Stimulated activated CD4-positive, alpha-beta T cell treated with anti-CD3 and anti-CD28 coated beads, Interleukin-1b, Interleukin-23, amount 100 ng/mL, for 1 hour (primary cell): ENCODE measurements at places on chromosomes 5 and 9.

DNA sequence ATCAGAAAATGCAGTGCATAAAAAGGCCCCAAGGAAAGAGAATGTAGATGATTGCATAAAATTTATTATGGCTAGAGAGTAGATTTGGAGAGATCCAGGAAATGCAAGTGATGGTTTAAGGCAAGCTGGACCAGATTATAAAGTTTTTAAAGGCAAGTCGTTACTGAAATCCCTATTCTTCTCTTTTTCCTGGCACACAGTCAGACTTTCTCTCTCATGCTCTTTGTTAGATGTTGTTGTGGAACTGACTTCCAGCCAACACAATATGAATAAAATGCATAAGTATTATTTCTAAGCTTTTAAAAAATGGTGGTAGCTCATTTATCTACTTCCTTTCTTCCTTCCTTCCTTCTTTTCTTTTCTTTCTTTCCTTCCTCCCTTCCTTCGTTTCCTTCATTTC is 1085.4 kb upstream of the CDH6 start:
- no peak for DNase-seq

DNA sequence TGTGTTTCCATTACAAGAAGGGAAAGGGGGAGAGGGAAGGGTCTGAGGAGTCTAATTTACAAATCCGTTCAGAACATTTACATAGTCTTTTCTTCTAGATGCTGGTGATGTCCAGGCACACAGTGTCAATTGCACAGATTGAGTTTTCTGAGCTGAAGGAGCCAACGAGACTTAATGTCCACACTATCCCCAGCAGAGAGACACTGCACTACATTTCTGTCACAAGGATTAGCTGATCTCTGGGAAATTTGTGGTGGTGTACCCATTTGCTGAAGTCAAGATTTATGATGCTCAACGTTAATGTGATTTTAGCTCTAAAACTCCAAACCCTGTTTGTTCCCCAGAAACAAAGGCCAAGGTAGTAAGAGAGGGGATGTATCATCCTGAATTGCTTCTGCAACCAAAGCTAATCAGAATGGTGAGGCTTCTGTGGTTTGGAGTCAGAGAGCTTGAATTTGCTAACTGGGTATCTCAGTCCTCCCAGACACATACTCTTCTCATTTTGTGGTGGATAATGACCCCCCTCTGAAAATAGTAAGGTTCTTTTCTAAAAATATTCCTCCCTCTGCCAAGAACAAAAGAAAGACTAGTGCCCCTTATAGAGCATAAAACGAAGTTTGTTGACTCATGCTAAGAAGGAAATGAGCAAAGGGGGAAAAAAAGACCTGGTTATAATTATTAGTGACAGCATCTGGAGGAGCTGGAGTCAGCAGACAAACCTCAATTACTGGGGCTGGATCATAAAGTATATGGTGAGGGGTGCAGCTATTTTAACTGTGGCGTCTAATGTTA is 416.9 kb downstream of the PSAT1 start:
- no peak for DNase-seq

DNA sequence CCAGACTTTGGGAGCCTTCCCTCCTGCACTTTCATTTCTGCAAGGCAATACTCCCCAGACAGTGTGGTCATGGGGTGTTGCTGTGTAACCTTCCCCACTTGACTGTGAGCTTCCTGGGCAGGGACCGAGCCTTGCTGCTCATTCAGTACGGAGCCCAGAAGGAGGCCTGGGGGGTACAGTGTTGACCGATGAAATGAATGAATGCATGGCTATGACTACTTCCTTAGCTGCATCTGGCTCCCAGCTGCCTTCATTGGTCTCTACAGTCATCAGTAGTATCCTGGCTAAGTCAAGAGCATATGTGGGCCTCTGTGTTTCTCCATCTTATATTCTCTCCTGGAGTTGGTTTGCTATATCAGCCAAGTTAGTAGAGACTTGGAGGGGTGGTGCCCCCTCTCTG is 9.9 kb downstream of the FRMPD1 start:
- DNase-seq: no peak

DNA sequence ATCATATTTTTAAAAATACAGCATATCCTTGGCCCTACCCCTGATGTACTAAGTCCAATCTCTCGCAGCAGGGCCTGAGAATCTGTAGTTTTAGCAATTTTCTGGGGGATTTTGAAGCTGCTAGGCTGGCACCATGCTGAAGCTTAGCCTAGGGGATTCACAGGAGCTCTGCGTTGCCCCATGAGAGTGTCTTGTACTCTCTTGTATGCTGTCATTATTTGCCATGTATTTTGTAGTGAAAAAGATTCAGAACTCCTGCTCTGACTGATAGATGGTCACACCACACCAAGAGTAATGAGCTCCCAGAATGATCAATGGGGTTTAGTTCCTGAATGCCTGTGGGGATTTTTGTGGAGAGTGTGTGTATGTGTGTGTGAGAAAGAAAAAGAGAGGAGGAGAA is 20.7 kb upstream of the TRMT10B start:
- DNase-seq: no peak

DNA sequence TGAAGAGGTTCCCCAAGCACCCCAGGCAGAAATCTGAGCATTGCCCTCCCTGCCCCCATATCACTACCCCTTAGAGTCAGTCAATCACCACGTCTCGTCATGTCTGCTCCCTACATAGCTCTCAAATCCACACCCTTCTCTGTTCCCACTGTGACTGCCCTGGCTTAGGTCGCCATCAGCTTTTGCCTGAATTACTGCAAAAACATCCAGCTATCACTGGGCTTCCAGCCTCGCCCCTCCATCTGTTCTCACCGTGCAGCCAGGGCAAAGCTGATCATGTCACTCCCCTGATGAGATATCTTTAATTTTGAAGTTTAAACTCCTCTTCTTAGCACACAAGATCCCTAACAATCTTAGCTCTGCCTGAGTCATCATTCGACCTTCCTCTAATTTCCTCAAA is 89.6 kb upstream of the TBC1D2 start:
- no peak for DNase-seq

DNA sequence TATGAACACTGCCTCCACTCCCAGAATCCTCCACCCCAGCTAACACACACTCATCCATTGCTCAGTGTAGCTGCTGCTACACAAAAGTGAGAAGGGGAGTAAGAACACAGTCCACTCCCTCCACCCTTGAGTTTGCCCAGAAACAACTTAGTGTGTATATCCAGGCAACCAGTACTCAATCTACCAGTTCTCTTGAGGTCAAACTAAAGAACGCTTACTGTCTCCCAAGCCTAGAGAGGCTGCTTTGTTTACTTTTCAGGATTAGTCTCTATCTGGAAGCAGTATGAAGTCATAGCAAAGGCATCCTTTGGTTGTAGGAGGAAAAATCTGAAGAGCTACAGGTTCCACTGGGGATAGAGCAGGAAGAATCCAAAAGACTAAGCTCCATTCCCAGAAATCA is 296.3 kb downstream of the KCNN2 start:
- DNase-seq: no peak

DNA sequence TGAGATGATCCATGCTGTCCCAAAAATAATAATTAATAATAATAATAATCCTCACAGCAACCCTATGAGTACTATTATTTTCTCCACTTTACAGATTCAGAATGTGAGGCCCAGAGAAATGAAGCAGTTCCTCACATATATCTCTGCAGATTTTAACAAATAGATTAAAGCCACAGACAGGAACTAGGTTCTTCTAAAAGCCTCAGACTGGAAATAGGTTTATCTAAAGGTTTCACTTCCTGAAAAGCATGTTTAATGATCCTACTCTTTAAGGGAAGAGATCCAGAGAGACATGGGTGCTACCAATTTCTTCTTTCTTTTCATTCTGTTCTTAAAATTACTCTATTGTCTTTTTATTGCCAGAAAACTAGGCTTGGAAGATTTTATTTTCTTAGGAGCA is 1079.4 kb upstream of the COX7C start:
- DNase-seq: no peak

DNA sequence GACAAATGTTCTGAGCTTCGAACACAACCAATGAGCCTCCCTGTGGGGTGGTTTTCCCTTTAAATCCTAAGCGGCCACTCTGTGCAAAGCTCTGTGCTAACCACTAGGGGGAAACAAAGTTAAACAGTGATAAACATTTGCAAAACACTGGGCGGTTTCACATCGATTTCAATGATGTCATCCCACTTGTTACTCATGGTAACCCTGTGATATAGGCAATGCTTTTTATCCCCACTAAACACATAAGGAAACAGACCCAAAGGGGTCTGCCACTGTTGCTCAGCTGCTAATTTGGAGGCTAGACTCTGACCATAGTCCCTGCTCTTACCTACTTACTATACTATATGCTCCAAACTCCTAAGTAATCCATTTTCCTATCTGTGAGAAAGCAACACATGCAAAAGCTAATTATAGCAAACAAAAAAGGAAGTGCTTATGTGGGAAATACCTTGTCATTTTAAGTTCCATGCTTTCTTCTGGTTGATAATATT is 57.3 kb downstream of the PTPN3 start:
- DNase-seq: no peak

DNA sequence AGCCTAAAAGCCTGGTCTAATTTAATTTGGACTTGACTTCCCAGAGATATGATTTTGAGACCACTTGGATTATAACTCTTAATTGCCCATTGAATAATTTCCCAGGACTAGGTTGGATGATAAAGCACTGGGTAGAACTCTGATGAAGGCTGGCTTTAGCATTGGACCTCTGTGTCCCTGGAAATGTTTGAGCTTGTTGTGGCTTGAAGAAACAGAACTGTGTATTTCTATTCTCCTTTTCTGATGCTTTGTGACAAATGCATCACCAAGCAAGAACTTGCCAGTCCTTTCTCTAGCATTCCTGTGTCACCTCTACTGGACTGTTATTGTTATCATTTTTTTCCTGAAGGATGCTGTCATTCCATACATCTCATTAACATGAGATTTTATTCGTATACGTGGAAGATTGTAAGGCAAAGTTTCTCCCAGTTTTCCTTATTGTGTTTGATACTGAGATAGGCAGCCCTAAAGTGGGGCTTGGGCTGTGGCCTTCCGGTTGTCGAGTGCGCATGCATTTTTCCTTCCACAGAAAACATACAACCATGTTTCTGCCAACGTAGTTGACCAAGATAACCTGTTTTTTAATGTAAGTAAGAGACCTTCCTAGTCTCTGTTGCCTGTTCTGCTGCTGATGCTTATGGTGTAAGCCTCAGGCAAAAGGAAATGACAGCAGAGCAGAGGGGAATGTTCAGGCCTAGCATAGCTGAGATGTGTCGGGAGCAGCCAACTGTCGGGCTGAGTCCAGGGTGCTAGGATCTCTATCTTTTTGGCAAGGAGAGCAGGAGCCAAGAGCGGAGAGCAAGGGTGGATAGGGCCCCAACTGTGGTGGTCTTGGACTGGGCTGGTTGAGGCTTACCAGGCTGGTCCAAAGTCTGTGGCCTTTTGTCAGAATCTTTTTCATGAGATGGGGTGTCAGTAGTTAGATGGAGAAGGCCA is 2.3 kb downstream of the NTRK2 start:
- no peak for DNase-seq

- no peak for DNase-seq
Measured at GRCh38 chr9:3962971-3963642, 336.8 kb downstream of the GLIS3 start.

- no peak for DNase-seq
Measured at GRCh38 chr5:119343052-119343451, 12.8 kb upstream of the TNFAIP8 start.

DNA sequence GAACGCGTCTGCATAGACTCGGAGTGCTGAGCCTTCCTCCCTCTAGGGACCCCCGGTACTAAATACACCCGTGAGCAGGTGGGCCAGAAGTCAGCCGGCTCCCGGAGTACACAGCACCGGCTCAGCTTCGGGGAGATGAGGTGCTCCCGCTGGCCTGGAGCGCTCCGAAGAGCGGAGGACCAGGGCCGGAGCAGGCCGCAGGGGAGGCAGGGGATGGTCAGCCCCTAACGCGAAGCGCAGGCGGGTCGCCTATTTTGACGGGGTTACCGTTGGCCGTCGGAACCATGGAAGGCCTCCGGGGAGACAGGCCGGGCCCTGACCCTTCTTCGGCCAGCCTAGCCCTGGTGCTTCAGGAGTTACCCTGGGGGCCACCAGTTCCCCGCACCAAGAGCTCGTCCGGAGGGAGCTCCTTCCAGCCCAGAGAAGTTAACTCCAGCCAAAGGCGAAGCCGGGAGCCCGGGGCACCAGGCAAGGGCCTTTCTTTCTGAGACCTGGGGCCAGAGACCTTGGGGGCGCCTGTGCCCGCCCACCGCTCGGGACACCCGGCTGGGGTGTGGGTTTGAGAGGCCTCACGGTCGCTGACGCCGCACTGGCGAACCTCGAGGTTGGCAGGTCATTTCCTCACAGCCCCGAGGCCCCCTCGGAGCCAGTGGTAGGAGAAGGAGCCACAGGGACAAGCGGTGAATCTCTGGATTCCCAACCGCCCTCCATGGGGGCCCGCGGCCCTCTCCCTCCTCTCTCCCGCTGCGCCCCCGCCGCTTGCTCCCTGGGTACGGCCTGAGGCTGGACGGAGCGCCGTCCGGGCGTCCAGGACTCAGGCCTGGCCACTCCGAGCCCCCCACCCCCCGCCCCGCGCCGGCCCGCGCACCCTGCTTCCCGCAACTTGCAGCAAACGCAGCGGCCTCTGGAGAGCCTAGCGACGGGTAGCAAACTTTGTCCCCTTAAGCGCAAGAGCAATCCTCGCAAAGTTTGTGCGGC is 3.4 kb upstream of the IRX4 start:
- no peak for DNase-seq

GRCh38 chr5:83488271-83488670 is 16.7 kb downstream of the VCAN start:
- DNase-seq: no peak

DNA sequence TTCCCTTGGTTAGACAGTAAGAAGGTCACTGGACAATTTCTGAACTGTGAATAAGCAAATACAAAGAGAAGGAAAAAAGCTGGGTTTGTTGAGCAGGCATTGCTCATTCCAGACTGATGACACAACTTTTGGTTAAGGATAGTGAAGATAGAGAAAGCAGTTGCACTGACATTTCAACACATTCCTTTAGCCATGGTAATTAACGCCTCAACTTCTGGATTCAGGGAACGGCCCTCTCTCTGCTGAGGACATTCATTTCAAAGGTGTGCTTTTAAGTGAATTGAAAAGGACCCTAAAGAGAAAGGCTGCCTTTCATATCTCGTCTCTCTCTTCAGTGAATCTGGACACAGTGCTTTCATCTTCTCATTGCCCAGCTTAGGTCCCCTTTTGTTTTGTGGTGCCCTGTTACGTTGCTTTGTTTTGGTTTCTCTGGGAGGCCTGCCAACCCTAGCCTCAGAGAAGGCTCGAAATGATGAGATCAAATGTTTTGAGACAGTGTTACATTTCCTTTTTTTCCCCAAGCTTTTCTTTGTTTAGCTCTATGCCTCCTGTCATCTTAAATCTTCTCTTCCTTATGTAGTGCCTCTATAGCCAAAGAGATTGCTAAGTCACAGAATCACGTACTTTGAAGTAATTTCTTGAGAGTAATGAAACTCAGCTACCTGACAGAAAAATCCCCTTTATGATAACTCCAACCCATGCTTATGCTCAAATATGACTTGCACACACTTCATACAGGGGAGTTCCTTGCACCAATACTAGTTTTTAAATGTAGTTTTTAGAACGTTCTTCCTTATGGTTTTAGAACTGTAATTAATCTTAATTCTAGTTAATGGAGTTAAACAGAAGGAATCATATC is 94.4 kb upstream of the IFNE start:
- no peak for DNase-seq

- DNase-seq: no peak
Measured at GRCh38 chr9:73011956-73012355, 59.1 kb upstream of the ALDH1A1 start.

- DNase-seq: no peak
Measured at GRCh38 chr9:115115117-115115880, 2.7 kb downstream of the TNC start.
